Sigmoid colon (tissue), 7 donors: ENCODE measurements at places on chromosomes 6 and 20. TPM values are rescaled to one million over a fixed set of nuclear protein-coding genes. Genes with fewer than 3 reads are reported as not detected.
A peak's percentile ranks its signal among the peaks of the same experiment; 100 is the strongest.

- no peak for DNase-seq
These were observed 16.8 kb upstream of the ARFGEF2 start for GRCh38 chr20:48904566-48905296.

- DNase-seq, result peak; percentile 94
These were observed 68.5 kb downstream of the MRPL14 start for GRCh38 chr6:44058617-44059358.

DNA sequence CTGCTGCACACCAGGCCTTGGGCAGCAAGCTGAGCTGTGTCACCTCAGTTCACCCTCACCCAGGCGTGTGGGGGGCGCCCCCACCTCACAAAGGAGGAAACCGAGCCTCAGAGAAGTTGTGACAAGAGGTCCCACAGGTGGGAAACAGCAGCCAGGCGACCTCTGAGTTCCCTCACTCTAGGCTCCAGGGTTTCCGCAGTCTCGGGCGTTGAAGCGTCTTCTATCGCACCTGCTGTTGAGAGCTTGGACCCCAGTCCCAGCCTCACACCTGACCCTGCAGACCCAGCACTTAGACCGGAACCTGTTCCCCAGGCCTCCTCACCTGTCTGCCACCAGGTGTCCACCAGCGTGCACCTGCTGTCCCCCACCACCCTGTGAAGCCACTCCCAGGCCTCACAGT is 22.3 kb upstream of the APMAP start:
- DNase-seq, result peak; percentile 46

MTFR2 gene
- 0.60 TPM for polyA plus RNA-seq
